ENCODE measurements at places on chromosomes 16 and 17.

GRCh38 chr17:801660-802059 lies 19.5 kb downstream of the MRM3 start:
- no peak for DNase-seq

DNA sequence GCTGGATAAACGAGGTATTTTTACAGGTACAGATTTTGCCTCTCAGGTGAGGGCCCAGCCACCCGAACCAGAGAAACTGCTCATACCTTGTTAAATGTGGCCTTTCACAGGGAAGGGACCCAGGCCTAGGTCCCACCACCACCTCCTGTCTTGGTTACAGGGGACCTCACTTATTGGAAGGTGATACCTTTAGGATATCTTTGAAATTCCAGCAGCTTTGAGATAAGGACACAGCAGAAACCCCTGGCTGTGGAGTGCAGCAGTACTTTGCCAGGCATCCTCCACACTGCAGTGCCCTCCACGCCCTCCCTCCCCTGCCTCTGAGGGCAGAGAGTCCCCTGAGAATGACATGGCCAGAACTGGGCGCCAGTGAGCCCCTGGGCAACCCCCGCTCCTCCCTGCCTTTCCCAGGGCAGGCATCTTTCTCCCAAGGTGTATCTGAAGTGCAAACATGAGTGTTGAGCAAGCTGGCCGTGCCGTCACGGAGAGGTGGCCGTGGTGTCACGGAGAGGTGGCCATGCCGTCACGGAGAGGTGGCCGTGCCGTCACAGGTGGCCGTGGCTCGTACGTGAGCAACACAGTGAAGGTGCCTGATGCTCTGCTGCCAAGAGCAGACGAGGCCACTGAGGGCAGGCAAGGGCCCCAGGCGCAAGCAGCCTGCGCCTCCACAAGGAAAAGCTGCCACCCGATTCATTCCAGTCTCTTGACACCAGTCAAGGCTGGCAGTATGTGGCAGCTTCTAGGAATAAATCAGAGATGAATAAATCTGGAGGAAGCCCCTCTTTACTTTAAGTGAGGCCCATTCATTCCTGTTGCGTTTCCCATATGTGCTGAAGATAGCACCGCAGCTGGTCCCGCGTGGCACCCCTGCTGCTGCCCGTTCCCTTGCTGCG lies 134.5 kb upstream of the CHMP6 start:
- DNase-seq = no peak

- DNase-seq = no peak
Measured at GRCh38 chr17:55996826-55997225, 156.4 kb upstream of the ANKFN1 start.

GRCh38 chr17:51820252-51820651 lies 338.3 kb downstream of the CA10 start:
- no peak for DNase-seq

DNA sequence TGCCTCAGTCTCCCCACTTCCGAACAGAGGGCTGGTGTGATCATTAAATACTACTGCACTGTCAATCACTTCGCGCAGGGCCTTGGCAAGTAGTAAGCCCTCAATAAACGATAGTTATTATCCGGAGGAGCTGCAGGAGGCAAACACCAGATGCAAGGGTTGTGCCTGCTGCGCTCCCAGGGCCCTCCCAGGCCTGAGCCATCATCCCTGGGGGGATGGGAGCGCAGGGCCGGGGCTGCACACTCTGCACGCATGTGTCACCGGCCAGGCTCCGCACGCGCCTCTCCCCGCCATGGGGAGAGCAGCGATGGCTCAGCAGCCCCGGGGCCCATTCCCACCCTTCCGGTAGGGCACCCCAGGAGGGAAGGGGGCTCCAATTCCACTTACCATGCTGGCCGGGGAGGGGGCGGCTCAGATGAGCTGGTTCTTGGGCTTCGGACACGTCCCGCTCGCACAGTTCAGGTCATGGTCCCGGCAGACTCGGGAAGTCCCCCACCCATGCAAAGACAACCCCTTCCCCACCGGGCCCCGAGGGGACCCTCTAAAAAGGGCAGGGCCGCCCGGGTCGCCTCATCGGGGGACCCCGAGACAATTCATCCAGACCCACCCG lies 681 bp downstream of the XPO6 start:
- DNase-seq = no peak

DNA sequence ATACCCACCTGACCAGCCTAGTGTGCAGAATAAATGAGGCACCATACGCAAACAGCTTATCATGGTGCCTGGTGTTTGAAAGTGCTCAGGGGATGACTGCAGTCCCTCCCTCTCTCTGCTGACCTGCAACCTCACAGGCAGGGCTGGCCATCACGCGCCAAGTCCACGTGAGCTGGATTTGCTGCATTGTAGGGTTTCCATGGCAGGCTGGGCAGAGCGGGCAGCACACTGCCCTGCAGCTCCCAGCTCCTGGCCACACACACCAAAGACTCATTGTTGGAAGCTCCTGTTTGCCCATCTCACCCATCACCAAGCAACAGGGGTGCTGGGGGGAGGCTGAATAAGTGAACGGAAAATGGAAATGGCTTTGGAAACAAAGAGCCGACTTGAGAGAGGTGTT lies 81.8 kb downstream of the IRX3 start:
- no peak for DNase-seq

DNA sequence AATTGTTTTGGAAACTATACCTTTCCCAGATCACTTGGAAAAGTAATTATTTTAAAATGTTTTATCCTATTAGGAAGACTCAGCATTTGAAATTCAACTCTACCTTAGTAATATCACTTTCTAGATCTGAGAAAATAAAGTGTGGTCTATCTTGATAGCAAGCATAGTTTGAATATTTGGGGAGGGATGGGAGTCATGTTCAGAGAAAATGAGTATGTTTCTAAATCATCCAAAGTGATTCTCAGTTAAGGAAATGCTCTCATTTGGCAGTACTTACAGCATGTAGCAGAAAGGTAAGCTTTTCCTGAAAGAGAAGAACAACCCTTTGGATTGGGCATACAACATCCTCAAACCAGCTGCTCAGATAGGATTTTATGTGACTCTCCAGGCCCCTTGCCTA lies 6.9 kb downstream of the C17orf75 start:
- DNase-seq = no peak

DNA sequence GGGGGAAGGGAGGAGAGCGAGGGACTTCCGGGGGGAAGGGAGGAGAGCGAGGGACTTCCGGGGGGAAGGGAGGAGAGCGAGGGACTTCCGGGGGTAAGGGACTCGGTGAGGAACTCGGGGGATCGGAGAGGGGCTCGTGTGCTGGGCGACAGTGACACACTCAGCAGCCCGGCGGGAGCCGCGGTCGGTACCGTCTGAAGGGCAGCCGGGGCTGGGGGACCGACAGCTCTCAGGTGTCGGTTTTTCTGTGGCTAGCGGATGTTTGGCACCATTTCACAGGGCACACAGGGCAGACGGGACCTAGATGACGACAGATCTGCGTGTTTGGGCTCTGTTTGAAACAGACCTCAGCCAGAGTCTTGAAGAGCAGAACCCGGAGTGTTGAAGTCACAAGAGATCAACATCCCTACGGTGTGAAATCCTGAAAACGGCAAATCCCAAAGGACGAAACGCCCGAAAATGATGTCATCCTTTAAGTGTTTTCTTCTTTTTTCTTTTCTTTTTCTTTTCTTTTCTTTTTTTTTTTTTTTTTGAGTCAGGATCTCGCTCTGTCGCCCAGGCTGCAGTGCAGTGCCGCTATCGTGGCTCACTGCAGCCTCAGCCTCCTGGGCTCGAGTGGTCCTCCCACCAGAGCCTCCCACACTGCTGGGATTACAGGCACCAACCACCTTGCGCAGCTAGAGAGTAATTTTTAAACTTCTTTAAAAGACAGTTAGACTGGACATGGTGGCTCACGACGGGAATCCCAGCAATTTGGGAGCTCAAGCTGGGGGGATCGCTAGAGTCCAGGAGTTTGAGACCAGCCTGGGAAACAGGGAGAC lies 23.9 kb downstream of the ZNF778 start:
- peak; percentile 65 for DNase-seq

- DNase-seq = no peak
Measured at GRCh38 chr17:40611840-40612474, 35.7 kb downstream of the SMARCE1 start.

DNA sequence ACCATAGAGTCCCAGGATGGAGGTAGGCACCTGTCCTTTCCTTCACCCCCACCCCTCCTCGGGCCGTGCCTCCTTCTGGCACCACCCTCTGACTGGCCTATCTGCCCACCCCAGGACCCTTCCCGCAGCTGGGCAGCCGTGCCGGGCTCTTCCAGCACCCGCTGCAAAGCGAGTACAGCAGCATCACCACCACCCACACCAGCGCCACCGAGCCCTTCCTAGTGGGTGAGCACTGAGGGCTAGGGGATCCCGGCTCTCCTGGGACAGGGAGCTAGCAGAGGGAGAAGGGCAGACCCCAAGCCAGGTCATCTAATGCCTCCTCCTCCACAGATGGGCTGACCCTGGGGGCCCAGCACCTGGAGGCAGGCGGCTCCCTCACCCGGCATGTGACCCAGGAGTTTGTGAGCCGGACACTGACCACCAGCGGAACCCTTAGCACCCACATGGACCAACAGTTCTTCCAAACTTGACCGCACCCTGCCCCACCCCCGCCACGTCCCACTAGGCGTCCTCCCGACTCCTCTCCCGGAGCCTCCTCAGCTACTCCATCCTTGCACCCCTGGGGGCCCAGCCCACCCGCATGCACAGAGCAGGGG lies 7.8 kb downstream of the GALK1 start:
- DNase-seq = no peak

GRCh38 chr17:74212913-74213791 lies at the start of gene TTYH2:
TTYH2 (plus strand) TSS chr17:74213571; CDS start chr17:74213588, 17 bp downstream.
- peak; percentile 51 for DNase-seq

Measured in NT2/D1 (cell line).